NCI-H460 (cell line): ENCODE measurements at places on chromosomes 2 and 18.

DNA sequence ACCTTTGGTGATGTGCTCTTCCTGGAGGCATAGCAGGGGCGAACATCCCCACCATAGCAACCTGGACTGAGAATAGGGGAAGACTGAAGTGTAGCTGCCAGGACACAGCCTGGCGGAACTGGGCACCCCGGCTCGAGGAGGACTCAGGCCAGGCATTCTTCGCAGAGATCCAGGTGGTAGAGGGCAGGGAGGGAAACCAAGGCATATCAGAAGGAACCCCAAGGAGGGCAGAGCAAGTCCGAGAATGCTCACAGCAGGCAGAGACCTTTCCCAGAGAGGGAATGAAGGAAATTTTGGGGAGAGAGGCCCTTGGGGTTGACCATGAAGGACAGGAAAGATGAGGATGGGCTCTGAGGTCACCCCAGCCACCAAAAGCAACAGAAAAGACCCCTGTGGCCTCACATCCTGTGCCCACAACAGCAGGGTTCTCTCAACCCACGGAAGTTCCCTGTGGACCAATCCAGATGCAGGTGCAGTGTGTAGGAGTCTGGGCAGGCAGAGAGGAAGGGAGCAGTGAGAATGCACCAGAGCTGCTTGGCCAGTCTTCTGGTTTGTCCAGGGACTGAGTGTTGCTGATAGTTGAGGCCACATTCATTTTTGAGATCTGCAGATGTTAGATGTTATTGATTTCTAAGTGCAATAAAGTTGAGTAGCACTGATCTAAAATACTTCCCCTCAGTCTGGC lies 136.9 kb downstream of the PXDN start:
- DNase-seq: no peak

GRCh38 chr2:179917272-179917671 lies 55.9 kb upstream of the ZNF385B start:
- peak; percentile 4 for DNase-seq

- no peak for DNase-seq
Observed at GRCh38 chr2:1162768-1163584, 212.3 kb downstream of the SNTG2 start.

- DNase-seq: no peak
Observed at GRCh38 chr2:180987146-180987545, 6.7 kb downstream of the UBE2E3 start.

- DNase-seq: no peak
Observed at GRCh38 chr2:175688243-175688642, 313.8 kb downstream of the LNPK start.
